Pulmonary artery endothelial cell (primary cell): ENCODE measurements at places on chromosomes 5 and 9. TPM values are rescaled to one million over a fixed set of nuclear protein-coding genes. Genes with fewer than 3 reads are reported as not detected.

The SLC6A7 gene
- not detected in 2 replicates for total RNA-seq

DNA sequence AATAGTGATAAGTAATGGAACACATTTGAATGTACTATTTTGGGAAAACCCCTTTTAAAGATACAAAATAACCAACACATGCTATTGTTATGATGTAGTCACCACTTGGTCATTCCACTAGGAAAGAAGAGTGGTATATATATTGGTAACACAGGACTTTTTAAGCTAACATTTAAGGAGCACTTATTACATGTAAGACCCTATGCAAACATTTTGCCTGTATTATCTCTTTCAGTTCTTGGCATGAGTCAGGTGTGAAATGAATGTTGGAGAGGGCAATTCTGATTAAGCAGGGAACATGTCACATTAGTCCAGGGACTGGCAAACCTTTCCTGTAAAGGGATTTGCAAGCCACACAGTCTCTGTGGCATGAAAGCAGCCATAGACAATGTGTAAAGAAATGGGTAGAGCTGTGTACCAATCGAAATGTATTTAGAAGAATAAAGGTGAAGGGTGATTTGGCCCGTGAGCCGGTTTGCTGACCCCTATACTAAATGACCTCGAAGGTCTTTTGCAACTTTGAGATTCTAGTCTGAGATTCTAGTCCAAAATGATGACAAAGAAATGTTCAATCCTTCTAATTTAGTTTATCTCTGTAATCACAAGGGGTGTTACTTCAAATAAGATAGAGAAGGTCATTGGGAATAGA, 15.3 kb downstream of the ABLIM3 start:
- no peak for DNase-seq

GRCh38 chr9:35436933-35437332, 53.0 kb upstream of the RUSC2 start:
- no peak for DNase-seq

DNA sequence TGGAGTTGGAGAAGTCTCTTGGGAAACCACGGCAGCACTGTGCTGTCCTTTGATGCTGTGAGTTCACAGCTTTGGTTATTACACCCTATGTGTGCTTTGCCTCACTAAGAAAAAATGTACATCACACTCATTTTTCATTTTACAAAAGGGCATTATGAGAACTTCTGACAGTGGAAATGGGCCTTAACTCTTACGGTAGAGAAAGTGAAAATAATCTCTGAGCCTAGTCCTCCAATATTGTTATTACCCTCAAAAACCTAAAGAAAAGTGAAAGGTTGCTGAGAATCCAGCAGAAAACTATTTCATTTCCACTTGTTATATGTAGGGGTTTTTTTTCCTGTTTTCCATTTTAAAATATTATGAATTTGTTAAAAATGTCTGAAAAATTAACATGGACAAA, 8.2 kb upstream of the OR13D1 start:
- no peak for DNase-seq

DNA sequence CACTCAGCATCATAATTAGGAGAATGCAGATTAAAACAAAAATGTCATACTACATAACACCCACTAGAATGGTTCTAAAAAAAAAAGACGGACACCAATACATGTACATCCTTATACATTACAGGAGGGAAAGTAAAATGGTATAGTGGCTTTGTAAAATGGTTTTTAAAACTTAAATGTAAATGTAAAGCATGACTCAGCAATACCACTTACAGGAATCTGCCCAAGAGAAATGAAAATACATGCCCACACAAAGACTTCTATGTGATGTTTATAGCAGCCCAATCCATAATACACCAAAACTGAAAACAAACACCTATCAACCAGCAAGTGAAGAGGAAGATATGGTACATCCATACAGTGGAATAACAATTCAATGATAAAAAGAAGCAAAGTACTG, 939.1 kb upstream of the ACO1 start:
- DNase-seq, result no peak
